Psoas muscle (tissue), 8 donors: ENCODE measurements at places on chromosomes 7 and 10. TPM values are rescaled to one million over a fixed set of nuclear protein-coding genes. Genes with fewer than 3 reads are reported as not detected.

The SEMA3A gene
- total RNA-seq: 0.46 TPM

The OR6V1 gene
- not detected for total RNA-seq

The GRID1 gene
- total RNA-seq: 0.56 TPM

The SH2D4B gene
- not detected for total RNA-seq

The PUS7 gene
- total RNA-seq: 19.7 TPM

The VWA2 gene
- total RNA-seq: not detected

The CYP2C18 gene
- not detected for total RNA-seq

The CALHM1 gene
- total RNA-seq: not detected

The MMRN2 gene
- total RNA-seq: 29.0 TPM

The GPAM gene
- total RNA-seq: 10.2 TPM

The EXOSC1 gene
- total RNA-seq: 20.4 TPM

The ALOX5 gene
- 2.0 TPM for total RNA-seq

The ATOH7 gene
- not detected for total RNA-seq

The GLI3 gene
- 3.9 TPM for total RNA-seq

The IGFBP3 gene
- total RNA-seq: 62.6 TPM

The NEURL1 gene
- 33.6 TPM for total RNA-seq

The TAS2R3 gene
- 0.20 TPM for total RNA-seq

The TAC1 gene
- total RNA-seq: not detected

The LMTK2 gene
- 12.7 TPM for total RNA-seq

The FAM25G gene
- not detected for total RNA-seq
